Activated naive CD4-positive, alpha-beta T cell treated with anti-CD3 and anti-CD28 coated beads, Interleukin-2, amount 50 U/mL, for 72 hours (primary cell): ENCODE measurements at places on chromosomes 1 and 21. TPM values are rescaled to one million over a fixed set of nuclear protein-coding genes. Genes with fewer than 3 reads are reported as not detected.

DNA sequence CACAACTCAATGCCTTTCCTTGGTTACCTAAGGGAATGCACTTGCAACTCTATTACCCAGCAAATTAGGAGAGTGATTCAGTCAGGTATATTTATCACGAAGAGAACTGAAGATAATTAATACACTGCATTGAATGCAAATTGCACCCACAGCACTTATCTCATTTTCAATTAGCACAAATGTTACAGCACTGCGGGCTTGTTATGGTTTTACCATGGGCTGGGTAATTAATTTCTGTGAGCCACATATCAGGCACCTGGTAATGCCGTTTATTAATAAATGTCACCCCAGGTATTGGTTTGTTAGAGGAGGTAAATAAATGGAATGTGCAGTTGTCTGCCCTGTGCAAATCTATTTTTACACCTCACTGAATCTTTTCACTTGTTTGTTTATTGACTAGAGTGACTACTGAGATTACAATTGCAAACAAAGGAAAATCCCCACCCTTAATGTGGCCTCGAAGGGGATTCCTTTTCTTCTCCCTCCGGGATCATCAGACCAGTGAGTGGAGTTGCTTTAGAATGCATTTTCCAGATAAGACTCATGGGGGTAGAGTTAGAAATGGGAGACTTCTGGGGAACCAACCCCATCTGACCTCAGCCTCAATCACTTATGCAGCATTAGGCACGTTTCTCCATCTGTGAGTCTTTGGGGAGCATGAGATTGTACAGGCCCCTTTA lies 269.3 kb downstream of the RPS6KC1 start:
- DNase-seq = no peak

GRCh38 chr1:156382561-156382960 lies 13.6 kb downstream of the RHBG start:
- DNase-seq = no peak

DNA sequence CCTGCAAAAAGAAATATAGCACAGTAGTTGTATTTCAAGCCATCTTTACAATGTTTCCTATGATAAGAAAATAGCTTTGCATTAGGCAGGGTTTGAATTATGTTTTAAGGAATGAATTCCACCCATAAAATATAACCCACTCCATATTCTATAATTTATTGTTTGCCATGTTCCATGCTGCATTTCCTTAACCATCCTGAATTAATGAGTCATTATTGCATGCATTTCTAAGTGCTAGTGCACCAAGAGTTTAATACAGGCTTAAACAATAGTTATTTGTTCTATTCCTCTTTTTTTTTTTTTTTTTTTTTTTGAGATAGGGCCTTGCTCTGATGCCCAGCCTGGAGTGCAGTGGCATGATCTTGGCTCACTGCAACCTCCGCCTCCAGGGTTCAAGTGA lies 45.2 kb downstream of the MIGA1 start:
- no peak for DNase-seq

DNA sequence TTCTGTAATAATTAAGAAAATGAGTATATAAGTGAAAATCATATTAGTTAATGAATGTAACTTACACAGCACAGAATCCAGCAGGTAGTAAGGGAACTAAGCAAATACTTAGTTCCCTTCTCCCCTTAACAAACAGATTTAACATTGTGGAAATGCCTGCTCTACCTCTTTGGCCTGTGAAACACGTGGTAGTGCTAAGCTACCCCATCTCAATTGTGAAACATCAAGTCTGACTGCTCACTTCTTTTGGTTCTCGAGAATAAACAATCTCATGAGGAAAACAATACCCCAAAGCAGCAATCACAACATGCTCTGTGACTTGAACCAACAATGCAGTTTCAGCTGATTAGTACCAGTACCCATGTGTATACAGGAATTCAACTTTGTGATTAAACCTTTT lies 4.7 kb downstream of the MYSM1 start:
- no peak for DNase-seq

DNA sequence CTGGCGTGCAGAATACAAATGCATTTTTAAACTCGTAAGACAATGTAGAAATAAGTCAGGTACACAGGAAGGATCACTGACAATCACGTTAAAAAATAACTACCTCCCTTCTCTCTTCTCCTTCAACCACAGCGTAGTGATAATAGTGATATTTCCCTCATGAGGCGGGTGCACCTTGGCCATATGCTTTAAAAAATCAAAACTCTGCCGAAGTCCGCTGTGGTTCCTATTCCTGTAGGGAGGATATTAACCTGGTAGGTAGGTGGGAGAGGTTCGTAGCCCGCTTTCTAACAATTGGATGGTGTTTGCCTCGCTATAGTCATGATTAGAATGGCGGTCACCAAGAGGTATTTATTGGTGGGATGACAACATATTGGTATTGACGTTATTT lies 732 bp downstream of the GREM2 start:
- no peak for DNase-seq

DNA sequence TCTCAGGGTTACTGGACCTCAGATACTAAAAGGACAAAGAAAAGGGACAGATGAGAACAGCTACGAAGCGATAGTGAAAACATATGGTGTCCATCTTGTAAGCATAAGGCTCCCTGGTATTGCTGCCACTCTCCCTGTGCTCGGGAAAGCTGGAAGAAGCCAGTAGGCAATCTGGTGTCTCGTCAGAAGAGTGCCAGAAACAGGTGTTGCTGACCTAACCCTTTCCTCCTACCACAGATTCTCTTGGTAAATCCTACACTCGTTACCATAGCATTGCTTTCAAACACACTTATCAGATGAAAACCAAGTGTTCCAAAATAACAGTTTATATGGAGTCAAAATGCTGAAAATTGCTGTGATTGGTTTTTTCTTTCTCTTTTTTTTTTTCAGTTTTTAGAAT lies 146.3 kb downstream of the NRIP1 start:
- DNase-seq = no peak

DNA sequence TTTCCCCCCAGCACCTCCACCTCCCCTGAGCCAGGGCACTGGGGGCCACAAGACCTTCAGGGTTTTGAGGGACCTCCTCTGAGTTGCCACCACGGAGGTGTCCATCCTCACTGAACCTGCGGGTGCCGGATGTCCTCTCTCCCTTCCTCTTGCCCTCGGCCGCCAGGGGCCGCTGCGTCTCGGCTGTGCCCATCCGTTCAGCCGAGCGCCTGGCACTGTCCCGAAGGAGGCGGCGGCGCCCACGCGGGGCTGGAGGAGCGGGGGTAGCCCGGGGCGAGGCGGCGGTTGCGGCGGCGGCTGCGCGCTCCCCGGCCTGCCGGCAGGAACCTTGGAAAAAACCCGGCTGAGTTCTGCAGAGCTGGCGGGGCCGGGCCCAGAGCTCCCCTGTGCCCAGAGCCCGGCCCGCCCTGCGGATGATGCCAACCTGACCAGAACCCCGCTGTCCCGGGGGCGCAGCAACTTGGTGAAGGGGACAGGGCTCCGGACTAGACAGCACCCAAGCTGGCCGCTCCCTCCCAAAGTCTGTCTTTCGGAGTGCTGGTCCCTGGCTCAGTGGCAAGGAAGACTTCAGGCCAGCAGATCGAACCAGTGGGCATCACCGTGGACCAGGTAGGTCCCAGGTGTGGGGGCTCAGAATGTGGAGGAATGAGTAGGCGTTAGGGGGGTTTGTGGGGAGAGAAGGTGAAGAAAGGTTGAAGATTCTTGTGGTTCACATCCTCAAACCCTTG lies 3.7 kb upstream of the PPM1J start:
- peak; percentile 80 for DNase-seq

DNA sequence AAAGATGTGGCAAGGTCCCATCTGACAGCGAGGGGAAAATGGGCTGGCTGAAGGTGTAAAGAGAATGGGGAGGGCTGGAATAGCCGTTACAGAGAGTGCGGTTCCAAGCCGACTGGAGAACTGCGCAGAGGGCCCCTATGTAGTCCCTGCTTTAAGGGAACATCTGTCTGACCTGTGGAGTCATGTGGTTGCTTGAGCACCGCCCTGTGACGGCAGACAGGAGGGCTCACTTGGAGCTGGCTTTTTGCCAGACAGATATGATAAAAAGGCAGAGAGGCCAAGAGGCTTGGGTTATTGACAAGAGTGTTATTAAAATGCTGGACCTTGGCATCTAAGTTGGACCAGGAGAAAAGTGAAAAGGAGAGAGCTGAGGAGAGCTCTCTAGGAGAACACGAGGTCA lies 5.9 kb upstream of the PTPRF start:
- DNase-seq = no peak

DNA sequence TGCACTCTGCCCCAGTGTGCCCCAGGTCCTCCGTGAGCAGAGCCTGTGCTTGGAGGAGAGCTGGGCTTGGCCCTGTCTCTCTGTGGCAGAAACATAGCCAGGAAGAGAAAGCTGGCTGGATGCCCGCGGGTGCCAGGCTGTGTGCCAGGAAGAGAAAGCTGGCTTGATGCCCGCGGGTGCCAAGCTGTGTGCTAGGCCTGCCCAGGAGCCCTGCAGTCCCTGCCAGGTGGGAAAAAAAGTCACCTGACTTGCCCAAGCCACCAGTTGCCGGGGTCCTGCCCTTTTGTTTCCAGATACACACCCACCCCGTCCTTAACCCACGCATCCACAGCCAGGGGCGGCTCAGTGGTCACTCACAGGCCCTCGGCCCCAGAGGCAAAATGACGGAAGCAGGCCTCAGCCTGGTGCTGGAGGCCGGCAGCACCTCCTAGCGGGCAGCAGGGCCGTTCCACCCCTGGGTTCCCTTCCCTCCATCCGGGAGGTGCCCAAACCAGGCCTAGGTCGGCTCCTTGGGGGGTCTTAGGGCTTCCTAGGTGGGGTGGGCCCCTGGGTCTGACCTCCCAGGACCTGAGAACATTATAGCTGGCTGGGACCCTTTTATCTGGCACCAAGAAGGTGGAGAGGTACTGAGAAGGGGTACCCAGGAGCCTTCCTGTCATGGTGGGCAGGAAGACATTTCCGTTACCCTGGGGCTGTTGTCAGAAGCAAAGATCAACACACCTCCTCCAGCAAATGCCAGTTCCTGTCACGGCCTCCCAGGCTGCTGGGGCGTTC lies 9.1 kb downstream of the ITGB2 start:
- DNase-seq = peak; percentile 67

GRCh38 chr1:84077476-84078107 lies 66.5 kb upstream of the PRKACB start:
- DNase-seq = peak; percentile 77

- no peak for DNase-seq
These were observed 122.1 kb downstream of the EDEM3 start for GRCh38 chr1:184632415-184633175.

DNA sequence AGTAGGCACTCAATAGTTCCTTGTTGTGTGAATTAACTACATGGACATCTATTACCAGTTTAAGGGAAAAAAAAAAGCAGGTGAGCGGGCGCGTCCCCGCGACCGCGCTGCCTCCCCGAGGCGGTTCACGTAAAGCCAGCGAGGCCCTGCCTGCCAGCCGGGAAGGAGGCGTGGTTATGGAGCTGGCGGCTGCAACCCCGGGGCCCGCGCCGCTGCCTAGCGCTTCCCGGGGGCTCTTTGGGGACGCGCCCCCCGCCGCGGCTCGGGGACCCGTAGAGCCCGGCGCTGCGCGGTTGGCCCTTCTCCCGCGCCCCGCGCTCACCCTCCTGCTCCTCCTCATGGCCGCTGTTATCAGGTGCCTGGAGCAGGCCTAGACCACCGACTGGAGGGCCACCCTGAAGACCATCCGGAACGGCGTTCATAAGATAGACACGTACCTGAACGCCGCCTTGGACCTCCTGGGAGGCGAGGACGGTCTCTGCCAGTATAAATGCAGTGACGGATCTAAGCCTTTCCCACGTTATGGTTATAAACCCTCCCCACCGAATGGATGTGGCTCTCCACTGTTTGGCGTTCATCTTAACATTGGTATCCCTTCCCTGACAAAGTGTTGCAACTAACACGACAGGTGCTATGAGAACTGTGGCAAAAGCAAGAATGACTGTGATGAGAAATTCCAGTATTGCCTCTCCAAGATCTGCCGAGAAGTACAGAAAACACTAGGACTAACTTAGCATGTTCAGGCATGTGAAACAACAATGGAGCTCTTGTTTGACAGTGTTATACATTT lies 2.6 kb upstream of the CC2D1B start:
- DNase-seq = no peak

DNA sequence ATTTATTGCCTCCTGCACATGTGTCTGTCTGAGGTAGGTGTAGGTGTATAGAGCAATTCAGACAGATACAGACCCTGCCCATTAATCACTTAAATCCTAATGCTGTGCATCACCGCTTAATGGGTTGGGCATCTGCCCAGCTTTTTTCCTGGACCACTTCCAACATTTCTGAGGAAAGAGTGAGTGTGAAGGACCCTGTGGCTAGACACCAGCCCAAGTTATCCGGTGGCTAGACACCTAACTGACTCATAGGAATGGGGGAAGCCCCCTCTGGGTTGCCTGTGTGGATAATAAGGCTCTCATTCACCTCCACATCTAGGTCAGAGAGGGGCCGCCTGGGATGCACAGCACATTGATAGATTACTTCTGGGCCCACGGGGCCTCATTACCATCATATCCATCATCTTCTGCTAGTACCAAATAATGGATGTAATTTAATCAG lies 121.1 kb upstream of the RAVER2 start:
- no peak for DNase-seq

DNA sequence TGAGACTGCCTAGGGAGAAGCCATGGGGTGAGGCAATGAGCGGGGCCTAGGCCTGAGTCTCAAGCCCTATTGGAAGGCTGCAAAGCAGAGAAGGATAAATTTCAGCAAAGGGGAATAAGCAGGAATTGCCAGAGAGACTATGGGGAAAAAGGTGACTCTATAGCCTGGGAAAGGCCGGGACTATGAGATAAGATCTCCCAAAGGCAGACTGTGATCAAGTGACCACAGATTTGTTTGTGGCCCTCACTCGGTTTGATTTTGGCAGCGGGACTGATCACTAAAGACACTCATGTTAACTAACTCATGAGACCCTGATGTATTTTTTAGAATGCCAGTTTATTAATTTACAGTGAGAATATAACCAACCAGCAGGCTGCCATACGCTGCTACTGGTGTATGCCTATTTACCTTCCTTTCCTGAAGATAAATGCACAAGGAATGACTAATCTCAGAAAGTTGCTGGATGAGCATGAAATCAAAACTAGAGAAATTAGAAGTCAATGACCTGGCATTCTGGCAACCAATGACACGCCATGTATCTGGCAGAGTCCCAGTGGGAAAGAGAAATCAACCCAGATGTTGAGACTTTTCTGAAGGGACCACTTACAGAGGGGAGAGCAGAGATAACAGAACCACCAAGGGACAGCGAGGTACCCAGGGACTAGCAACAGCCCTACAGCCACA lies 4.3 kb downstream of the HSF2BP start:
- no peak for DNase-seq

- no peak for DNase-seq
These were observed 1911.8 kb downstream of the MRPL39 start for GRCh38 chr21:23695443-23695842.

DNA sequence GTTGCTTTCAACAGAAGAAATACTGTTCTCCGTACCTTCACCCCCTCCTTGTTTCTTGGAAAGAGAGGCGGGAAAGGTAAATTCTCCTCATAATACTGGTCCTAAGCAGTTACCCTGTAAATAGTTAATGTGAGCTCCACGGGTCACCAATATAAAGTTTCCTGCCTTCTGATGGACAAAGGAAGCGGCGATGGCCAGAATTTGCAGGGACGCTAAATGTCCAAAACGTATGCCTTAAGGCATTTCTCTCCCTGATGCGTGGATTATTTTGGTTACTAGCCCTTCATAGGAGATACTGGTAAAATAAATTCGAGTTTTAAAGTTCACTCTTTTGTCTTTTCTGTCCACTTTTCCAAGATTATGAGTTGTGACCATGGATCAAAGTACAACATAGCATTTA lies 898 bp upstream of the PTGS2 start:
- no peak for DNase-seq

Gene ADGRL4
- not detected for total RNA-seq

Gene CYP2J2
- 2.7 TPM for total RNA-seq

Gene B4GALT2
- total RNA-seq = 11.3 TPM

Gene RAB3B
- total RNA-seq = 0.08 TPM

Gene CEPT1
- 41.6 TPM for total RNA-seq

Gene UBE2U
- not detected for total RNA-seq

Gene IVNS1ABP
- total RNA-seq = 201 TPM
